ENCODE measurements at places on chromosomes 13 and 19.

DNA sequence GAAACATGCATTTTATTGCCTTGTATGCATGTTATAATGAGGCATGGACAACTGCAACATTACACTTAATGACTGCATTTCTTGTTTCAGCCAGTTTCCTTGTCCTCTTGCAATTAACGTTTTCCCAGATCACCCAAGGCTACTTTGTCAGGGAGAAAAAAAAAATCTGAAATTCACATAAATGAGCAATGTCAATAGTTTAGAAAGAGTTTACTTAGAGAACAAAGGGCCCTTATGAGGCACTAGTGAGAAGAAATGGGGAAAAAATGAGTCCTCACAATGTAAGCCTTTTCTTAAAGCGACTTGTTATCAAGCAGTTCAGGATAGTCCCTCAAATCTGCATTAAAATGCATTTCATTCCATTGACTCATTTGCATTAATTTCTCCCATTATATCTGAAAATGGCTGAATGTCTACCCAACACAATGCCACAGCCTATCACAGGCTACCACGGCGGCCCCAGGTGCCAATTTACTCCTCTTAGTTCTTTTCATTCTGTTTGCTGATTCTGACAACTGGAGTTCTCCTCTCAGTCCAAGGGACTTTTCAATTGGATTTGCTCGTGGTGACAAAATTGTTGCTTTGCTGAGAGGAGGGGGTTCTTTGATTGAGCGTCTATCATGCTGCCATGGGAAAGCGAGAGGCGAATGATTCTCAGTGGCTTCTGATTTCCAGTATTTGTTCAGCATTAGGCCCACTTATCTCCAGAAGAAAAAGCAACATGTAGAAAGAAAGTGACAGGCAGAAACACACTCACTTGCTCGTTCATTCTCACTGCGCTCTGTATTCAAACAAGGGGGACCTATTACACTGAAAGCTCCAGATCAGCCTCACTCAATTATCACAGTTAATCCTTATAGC lies 107.1 kb downstream of the DACH1 start:
- no peak for DNase-seq

DNA sequence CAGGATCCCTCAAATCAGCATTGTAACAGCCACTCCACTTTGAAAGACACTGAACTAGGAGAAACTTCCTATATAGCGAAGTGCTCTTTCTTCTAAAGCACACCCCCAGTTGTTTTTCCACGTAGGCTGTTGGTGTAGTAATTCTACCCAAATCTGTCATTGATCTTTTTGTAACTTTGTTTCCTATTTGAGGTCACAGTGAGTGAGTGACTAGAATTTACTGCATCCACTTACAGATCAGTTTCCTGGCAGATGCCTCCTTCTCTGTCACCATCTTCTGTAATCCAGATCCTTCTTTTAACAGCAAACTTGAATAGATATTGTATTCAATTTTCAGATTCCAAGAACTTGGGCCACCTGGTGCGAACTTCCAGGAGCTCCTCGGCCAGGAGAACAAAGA lies 15.3 kb downstream of the ZAR1L start:
- DNase-seq, result no peak

DNA sequence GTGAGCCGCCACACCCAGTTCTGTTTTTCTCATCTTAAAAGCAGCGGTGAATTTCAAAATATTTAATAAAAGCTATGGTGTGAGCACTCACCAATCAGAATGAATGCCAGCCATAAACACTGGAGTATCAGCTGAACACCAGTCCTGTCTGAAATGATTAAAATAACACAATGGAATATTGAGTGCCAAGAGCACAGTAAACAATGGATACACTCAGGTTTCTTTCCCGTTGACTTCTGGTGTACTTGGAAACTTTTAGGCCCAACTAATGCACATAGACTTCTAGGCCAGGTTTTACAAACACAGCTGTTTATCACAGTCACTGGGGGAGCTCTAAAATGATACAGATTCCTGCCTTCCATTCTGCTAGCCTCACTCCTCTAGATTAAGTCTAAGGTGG lies 68.3 kb downstream of the SLC6A16 start:
- no peak for DNase-seq

- peak; percentile 62 for DNase-seq
These were observed 6.7 kb upstream of the PCDH17 start for GRCh38 chr13:57624565-57625435.

GRCh38 chr13:52155177-52155576 lies 4.2 kb downstream of the NEK3 start:
- no peak for DNase-seq

- DNase-seq, result peak; percentile 8
These were observed 515.0 kb upstream of the KLHL1 start for GRCh38 chr13:70623239-70623638.

DNA sequence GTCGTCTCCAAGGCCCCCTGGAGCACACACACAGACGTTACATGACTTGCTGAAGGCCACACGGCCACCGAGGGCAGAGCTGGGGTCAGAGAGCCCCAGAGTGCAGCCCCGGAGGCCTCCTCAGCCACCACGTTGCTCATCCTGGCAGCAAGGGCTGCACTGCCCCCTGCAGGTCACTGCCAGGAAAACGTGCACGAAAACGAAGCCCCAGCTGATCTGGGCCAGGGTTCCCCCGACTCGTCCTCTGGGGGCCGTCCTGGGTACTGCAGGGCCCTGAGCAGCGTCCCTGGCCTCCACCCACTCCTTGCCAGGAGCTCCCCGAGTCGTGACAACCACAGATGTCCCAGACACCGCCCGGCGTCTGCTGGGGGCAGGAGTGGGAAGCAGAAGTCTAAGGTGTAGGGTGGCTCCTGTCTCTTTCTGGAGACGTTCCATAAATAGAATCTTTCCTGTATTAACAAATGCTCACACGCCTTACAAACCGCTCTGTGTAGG lies 3.4 kb downstream of the TPGS1 start:
- DNase-seq, result peak; percentile 91

GRCh38 chr19:31303262-31303815 lies 45.9 kb downstream of the TSHZ3 start:
- no peak for DNase-seq

GRCh38 chr19:51065221-51065960 lies 499 bp upstream of the KLK13 start:
- DNase-seq, result no peak
